ENCODE measurements at places on chromosomes 2 and 18. TPM values are rescaled to one million over a fixed set of nuclear protein-coding genes. Genes with fewer than 3 reads are reported as not detected.
A peak's percentile ranks its signal among the peaks of the same experiment; 100 is the strongest.

- DNase-seq = no peak
These were observed 27.9 kb downstream of the MGAT4A start for GRCh38 chr2:98702858-98703620.

GRCh38 chr2:101801496-101801895, 104.0 kb downstream of the MAP4K4 start:
- DNase-seq = no peak

Gene CCDC121
- total RNA-seq = 5.5 TPM

Gene ALKAL2
- not detected for total RNA-seq

Gene ITM2C
- total RNA-seq = 55.0 TPM

Gene LANCL1
- 36.3 TPM for total RNA-seq

DNA sequence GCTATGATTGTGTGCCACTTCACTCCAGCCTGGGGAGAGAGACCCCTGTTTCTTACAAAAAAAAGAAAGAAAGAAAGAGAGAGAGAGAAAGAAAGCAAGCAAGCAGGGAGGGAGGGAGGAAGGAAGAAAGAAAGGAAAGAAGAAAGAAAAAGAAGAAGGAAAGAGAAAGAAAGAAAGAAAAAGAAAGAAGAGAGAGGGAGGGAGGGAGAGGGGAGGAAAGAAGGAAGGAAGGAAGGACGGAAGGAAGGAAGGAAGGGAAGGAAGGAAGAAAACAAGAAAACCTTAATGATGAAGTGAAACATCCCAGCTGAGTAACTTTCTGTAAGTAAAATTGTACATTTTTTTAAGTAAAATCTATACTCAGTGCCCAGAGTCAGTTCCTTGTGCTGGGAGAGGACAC, 75.5 kb upstream of the GLS start:
- no peak for DNase-seq

DNA sequence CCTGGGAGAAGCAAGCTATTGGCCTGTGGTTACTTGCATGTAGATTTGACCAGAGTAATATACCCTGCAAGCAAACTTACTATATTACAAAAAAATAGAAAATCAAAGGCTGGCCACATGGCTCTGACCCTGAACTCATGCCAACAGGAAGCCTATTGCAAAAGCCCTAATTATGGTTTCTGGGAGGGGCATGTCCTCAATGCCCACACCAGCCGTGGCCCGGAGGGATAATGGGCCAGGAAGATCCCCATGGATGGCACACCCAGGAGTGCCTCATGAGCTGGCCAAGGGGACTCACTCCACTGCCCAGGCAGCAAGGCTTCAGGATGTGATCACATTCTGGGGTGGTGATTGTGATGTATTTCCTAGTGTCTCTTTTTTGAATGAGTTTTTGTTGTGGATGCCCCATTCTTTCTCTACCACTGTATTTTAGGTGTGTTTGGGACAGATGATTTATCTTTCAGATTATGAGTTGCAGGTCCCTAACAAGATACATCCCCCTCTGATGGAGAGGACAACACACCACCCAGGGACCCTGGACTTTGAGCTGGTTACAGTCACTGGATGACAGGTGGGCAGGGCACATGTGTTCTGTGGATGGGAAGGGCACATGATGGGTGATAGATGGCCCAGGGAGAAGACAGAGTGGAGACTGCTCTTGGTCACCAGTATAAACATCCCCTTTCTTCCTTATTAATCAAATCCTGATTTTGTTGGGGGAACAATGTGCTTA, 18.7 kb upstream of the TFCP2L1 start:
- DNase-seq = no peak

DNA sequence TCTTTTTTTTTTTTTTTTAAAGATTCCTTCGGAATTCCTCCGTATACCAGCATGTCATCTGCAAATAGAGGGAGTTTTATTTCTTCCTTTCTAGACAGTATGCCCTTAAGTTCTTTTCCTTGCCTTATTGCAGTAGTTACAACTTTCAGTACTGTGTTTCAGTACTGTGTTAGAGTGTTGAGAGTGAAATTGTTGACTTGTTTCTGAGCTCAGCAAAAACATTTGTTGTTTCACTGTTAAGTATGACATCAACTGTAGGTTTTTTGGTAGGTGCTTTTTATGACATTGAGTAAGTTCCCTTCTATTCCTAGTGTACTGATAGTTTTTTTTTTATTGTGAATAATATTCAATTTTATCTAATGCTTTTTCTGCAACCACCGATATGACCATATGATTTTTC, 43.9 kb downstream of the ACVR2A start:
- no peak for DNase-seq

DNA sequence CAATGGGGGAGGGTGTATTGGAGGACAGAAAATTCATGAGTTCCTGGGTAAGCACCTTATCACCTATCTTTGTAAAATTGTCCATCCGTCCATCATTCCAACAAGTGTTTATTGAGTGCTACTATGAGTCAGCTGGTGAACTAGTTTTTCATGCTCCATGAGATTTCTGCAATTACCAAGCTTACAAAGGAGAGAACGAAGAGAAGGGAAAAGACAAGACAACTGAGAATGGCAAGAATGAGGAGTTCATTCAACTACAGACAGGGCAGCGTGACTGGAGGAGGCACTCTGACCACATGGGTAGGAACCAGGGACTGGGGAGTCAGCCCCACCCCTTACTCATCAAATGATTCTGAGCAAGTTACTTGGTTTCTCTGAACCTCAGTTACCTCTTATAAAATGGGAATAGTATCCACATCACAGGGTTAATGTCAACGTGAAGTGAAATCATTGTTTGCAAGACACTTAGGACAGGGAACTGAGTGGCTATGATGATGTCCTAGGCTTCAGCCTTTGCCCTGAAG, 18.6 kb upstream of the TXNDC2 start:
- DNase-seq = no peak

Gene SCTR
- total RNA-seq = 0.56 TPM

DNA sequence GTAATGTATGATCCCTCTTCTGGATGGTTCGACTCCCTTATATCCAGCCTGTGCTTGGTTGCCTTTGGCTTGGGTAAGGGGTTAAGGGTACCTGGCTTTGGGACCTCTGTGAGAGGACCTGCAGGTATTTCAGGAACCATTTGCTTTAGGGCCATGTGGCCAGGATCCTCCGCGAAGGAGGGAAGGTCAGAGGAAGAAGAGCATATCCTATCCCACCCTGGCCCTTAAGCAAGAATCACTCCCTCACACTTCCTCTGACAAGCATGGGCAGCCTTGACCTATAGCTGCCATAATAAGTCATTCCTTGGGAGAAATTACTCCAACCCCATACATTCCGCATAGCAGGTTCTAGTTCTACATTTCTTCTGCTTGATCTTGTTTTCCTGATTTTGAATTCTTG, 59.1 kb upstream of the TXNDC2 start:
- DNase-seq = no peak

Gene TUBA4B
- not detected for total RNA-seq

GRCh38 chr2:145652571-145653545, 1132.9 kb upstream of the ZEB2 start:
- DNase-seq = no peak

GRCh38 chr2:64275174-64275466, 130.9 kb upstream of the PELI1 start:
- no peak for DNase-seq

GRCh38 chr2:171244970-171245782, 84.5 kb upstream of the TLK1 start:
- peak; percentile 30 for DNase-seq

GRCh38 chr18:53755914-53756609, 468.4 kb downstream of the MBD2 start:
- DNase-seq = no peak

Gene C2orf72
- total RNA-seq = 0.66 TPM

- no peak for DNase-seq
These were observed 231.9 kb downstream of the GRB14 start for GRCh38 chr2:164389411-164389810.

Gene LRP2
- 0.66 TPM for total RNA-seq

- DNase-seq = no peak
These were observed 3.2 kb upstream of the ENOSF1 start for GRCh38 chr18:715626-716025.

Gene SP100
- 173 TPM for total RNA-seq

DNA sequence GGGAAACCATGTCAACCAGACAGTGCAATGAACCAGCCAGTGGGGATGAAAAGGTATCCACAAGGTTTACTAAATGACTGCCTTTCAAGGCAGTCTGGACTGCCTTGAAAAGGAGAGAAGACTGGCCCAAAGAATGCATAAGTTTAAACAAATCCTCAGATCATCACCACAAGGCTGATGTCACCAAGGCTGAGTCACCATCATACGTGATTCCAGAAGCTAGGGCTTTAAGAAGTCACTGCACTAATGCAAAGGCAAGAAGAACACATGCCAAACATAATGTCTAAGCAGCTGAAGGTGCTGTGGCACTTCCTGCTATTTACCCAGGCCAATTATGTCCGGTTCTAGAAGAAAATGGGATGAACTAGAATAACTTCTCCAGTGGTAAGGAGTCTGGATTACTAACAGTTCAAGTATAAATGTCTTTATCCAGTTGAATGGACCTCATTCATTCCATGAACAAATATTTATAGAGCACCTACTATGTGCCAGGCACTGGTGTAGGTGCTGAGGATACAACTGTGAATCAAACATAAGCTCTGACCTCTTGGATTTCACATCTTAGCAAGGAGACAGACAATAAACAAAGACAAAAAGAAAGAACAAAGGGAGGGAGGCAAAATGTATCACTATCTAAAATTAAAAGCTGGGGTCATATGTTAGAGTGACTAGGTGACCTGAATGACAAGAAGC, 37.6 kb upstream of the ONECUT2 start:
- peak; percentile 38 for DNase-seq

GRCh38 chr2:72993147-72993932, 76.0 kb downstream of the EMX1 start:
- peak; percentile 55 for DNase-seq

DNA sequence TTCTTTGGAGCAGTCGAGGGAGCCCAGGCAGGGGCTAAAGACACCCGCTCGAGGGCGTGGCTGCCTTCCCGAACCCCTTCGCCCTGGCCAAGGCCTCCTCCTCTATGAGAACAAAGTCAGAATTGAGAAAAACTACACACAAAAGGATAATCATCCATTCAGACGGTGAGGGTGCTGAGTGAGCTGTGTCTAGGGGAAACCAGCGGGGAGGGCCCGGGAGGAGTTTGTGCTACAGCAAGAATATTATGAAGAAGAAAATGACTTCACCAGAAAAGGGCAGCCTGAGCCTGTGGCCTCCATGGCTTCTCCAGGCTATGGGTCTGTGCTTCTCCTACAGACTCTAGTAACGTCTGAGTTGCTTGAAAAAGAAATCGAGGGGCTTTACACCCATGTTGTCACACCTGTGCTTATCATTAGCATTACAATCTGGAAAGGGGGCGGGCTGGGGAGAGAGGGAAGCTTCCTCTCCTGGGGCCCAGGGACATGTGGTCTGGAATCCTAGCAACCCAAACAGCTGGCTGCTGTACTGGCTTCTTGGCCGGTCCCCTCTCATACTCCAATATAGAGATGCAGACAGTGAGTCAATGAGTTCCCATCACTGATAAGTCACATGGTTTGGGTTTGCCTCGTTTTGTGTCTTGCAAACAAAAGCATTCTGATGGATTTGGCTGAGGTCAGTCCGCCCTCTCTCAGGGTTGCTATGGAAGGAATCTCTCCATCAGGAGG, 52.0 kb upstream of the ARL4C start:
- no peak for DNase-seq

DNA sequence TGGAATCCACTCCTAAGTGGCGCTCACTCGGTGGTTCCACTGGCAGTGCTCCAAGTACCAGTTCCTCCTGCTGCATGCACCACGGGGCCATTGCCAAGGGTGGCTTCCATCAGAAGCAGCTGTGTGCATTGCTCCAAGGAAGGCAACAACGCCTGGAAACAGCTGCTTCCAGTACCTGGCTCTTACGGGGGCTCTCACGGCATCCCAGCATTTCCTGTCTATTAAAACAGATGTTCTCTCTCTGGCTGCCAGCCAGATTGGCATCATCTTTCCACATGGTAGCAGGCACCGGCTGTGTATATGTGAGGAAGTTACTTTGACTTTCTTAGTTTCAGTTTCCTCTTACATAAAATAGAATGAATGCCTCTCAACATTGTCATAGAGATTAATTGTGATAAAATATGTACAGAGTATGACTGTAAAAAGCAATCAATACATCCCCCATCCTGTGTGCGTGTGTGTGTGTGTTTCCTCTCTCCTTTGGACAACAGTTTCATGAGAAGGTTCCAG, 84.9 kb downstream of the CMPK2 start:
- DNase-seq = peak; percentile 11

- peak; percentile 85 for DNase-seq
These were observed 28.5 kb upstream of the NOSTRIN start for GRCh38 chr2:168773719-168774521.

GRCh38 chr2:149188291-149188690, 142.1 kb upstream of the LYPD6 start:
- no peak for DNase-seq

Gene SIX2
- not detected for total RNA-seq

DNA sequence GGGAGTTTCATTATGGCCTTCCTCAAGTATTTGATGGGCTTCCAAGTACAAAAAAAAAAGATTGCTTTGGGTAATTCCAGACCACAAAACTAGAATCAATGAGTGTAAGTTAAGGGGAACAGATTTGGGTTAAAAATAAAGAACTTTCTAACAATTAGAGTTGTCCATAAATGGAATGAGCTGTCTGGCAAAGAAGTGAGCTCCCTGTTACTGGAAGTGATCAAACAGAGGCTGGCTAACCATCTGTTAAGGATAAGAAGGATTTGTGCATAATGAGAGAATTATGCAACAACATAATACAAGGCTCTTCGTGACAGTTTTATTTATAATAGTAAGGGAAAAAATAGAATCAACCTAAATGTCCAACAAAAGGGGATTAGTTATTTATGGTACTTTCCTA, 44.6 kb upstream of the ACVR1 start:
- DNase-seq = no peak

DNA sequence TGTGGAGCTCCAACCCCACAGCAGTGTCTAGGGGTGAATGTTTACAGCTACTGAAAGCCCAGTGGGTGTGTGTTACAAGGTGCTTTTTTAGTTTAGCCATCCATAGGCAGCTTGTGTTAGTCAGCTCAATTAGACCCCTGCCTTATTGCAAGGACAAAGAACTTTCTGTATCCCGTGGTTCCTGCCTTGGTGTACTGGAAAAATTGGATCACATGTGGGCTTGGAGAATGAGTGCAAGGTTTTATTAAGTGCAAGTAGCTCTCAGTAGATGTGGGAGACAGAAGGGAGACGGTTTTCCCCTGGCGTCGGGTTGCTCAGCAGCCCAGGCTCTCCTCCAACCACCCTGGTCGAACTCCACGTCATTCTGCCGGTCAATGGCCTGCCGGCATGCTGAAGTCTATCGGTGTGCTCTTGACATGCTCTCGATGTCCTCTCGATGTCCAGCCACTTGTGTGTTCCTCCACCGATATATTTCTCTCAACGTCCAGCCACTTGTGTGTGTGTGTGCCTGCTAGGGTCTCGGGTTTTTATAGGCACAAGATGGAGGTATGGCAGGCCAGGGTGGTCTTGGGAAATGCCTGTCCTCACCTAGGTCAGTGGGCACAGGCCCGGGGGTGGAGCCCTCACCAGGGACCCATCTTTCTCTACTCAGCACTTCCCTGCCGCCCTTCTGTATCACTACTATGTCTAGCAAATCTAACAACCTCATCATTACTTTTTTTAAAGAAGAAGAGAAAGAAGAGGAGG, 13.8 kb downstream of the FANCL start:
- DNase-seq = no peak
